ENCODE measurements at places on chromosomes 7 and 10.

GRCh38 chr7:126635545-126635944 is 617.2 kb downstream of the GRM8 start:
- no peak for DNase-seq

DNA sequence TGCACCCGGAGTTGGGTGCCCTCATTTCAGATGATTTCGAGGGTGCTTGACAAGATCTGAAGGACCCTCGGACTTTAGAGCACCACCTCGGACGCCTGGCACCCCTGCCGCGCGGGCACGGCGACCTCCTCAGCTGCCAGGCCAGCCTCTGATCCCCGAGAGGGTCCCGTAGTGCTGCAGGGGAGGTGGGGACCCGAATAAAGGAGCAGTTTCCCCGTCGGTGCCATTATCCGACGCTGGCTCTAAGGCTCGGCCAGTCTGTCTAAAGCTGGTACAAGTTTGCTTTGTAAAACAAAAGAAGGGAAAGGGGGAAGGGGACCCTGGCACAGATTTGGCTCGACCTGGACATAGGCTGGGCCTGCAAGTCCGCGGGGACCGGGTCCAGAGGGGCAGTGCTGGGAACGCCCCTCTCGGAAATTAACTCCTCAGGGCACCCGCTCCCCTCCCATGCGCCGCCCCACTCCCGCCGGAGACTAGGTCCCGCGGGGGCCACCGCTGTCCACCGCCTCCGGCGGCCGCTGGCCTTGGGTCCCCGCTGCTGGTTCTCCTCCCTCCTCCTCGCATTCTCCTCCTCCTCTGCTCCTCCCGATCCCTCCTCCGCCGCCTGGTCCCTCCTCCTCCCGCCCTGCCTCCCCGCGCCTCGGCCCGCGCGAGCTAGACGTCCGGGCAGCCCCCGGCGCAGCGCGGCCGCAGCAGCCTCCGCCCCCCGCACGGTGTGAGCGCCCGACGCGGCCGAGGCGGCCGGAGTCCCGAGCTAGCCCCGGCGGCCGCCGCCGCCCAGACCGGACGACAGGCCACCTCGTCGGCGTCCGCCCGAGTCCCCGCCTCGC is at the start of gene EGFR:
EGFR (plus strand) TSS at position 657 of the 830 bp plus-strand sequence. CDS start 261 bp downstream, outside the sequence.
- DNase-seq, result no peak

- peak; percentile 64 for DNase-seq
Measured at GRCh38 chr7:64951250-64951848, 39.5 kb downstream of the ZNF117 start.

DNA sequence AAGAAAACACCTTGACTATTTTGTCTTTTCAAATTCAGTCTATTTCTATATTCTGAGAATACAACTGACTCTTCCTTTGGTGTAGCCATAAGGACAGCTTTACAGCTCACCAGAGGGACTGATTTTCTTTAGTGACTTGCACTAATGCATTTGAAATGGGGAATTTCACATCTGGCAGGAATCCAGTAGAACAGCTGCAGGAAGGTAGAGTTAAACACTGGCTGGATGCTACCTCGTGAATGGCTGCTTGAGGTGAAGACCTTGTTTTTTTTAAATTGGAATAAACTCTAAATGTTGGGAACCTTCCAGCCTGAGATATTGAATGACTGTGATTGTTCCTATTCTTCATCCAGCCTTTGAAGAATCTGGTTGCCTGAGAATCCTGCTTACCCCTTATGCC is 139.5 kb upstream of the STK17A start:
- DNase-seq, result no peak

GRCh38 chr7:27198871-27199801 is 755 bp downstream of the HOXA13 start:
- DNase-seq, result no peak
